Ovary (tissue), 10 donors: ENCODE measurements at places on chromosomes 12 and 14. TPM values are rescaled to one million over a fixed set of nuclear protein-coding genes. Genes with fewer than 3 reads are reported as not detected.

The KLRG1 gene
- 0.42 TPM for total RNA-seq

The SLC25A47 gene
- total RNA-seq = not detected

The SLC4A8 gene
- 10.6 TPM for total RNA-seq

The LBHD2 gene
- total RNA-seq = not detected

The TMEM132C gene
- 1.6 TPM for total RNA-seq

The FAM186B gene
- total RNA-seq = 0.11 TPM
